ENCODE measurements at places on chromosomes 11 and 22.

DNA sequence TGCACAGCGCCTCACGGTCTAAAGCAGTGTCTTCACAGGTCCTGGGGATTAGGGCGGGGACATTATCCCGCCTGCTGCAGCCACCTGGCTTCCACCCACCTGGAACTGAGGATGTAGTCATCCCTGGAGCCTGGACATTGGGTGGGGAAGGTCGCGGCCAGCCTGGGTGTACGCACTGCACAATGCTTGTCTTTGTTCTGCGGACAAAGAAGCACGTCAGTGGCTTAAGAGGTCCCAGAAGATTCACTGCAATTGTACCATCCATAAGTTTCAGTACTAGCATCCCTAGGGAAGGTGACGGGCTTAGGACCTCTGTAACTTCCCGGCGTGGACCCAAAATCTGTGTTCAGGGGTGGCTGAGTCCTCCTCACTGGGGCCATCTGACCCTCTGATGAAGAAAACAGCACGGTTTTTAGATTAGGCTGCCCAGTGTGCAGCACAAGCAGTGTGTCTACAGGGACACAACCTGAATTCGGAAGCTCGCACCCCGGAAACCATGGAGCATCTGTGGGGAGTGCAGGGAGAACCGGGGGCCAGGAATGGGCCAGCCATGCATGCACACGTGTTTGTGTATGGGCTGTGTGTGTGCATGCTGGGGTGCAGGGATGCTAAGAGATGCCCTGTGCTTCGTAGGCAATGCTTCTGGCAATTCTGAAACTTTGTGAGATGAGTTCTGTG, 342.6 kb upstream of the B3GAT1 start:
- no peak for DNase-seq

GRCh38 chr11:62105667-62106191, 18.1 kb upstream of the INCENP start:
- DNase-seq = no peak

DNA sequence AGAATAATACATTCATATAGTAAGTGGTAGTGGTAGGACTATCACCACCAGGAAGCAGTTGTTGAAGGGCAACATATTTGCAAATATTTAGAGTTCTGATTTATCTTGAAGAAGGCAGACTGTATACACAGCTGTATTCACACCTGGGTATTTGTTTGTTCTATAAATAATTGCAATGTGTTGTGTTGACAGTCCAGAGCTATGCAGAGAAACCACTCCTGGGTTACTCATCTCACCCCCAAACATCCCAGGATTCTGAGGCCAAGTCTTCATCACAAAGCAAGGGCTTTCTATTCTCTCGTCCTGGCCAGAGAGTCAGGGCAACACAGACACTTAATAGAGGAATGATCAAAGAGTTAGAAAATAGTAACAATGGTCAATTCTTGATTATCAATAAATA, 102.1 kb upstream of the FAT3 start:
- DNase-seq = no peak

DNA sequence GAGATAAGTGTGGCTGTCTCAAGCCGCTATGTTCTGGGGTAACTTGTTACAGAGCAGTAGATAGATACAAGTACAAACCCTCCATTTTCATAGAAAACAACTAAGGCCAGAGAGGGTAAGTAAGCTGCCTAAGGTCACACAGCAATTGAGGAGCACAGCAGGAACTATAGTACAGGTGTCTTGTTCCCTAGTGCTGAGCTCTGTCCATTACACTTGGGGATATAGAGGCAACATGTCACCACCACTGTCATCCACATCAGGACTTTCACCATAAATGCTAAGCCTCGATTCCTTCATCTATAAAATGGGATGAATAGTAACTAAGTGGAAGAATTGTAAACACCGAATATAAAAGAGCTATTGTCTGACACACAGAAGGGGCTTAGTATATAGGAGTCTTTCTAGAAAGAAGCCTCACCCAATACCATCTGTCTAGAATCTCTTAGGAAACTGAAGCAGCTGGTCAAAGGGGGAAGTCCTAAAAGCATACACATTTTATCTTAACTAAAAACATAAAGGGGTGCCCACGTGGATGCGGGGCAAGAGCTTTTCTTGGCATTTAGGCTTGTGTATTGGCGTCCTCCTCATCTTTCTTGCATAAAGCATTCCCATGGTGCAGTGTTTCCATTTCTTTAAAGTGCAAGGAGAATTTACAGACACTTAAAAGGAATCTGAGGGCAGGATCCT, 93.8 kb upstream of the ALX4 start:
- no peak for DNase-seq

DNA sequence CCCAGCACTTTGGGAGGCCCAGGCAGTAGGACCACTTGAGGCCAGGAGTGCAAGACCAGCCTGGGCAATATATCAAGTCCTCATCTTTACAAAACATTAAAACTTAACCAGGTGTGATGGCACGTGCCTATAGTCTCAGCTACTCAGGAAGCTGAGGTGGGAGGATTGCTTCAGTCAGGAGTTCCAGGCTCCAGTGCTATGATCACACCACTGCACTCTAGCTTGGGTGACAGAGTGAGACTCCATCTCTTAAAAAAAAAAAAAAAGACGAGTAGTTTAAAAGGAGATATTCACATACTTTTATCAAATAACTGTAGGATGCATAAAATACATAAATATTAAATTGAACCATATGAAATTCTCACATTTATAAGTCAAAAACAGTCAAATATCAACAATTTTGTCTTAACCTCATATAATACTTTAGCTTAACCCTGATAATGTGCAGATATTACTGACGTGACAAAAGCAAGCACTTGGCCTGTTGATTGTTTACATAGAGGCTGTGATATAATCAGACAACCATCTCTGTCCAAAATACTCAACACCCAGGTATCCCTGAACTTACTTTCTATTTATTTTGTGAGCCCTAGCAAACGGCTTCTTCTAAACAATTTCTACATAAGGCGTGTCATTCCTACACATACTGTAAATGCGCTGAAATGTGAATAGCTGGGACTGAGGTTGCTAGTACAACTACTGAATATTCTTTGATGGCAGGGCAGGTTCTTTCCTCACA, 57.0 kb downstream of the PRCP start:
- DNase-seq = no peak

DNA sequence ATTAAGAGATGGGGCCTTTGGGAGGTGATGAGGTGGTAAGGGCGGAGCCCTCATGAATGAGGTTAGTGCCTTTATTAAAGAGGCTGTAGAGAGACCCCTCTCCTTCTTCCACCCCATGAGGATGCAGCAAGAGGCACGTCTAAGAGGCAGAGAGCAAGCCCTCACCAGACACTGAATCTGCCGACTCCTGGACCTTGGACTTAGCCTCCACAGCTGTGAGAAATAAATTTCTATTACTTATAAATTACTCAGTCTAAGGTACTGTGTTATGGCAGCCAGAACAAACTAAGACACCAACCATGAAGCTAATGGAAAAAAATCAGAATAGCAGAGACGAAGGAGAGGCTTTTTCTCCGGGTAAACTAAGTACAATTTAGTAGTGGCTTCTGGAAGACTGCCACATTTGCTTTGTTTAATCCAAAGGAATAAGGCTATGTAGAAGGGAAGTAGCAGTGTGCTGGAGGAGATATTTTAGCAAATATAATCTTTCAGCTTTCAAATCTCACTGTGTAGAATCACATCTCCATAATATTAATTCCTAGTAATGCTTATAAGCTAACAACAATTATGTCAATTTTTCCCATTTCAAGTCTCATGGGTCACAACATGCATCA, 12.3 kb upstream of the SIK2 start:
- no peak for DNase-seq

DNA sequence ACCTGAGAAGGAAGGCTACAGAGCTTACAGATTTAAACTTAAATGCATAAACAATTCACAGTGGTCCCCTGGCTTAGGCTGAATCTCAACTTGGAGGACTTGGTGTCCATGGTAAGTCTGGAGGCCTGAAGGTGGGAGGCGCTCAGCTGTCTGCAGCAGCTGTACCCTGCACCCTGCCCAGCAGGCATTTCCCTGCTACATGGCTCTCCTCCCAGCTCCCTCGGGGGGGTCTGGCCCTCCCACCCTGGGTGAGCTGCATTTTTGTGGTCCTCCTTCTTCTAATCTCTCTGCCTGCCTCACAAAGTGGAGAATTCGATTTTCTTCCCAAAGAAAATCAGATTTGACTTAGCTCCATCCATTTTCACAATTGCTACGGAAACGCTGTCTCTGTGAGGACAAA, 273.2 kb downstream of the KIRREL3 start:
- DNase-seq = no peak

GRCh38 chr22:26673486-26673885, 16.1 kb downstream of the MIAT start:
- no peak for DNase-seq

DNA sequence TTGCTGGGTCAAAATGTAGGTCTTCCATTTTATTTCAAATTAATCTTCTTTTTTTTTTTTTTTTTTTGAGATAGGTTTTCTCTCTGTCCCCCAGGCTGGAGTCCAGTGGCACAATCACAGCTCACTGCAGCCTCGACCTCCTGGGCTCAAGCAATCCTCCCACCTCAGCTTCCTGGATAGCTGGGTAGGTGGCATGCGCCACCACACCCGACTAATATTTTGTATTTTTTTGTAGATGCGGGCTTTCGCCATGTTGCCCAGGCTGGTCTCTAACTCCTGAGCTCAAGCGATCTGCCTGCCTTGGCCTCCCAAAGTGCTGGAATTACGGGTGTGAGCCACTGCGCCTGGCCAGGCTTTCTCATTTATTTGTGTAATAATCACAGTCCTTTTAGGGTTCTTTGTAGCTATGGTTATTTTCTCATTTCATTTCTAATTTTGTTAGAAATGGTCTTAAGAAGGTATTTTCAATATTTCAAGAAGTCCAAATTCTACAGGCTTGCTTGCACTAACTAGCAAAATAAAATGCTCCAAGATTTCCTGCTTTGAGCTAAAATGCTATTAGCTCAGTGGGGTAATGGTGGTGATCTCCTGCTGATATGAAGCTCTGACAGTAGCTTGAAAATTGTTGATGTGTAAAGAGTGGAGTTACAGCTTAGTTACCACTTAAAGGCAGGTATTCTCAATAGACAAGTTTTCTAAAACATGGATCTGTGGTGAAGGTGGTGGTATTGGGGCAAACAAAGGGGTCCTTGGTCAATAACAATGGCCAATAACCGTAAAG, 50.0 kb downstream of the RBX1 start:
- no peak for DNase-seq

GRCh38 chr11:14894657-14895598, 2.9 kb upstream of the CYP2R1 start:
- no peak for DNase-seq
